ENCODE measurements at places on chromosomes 5 and 9.

GRCh38 chr9:122031776-122032175 is 61.3 kb downstream of the TTLL11 start:
- DNase-seq = no peak

DNA sequence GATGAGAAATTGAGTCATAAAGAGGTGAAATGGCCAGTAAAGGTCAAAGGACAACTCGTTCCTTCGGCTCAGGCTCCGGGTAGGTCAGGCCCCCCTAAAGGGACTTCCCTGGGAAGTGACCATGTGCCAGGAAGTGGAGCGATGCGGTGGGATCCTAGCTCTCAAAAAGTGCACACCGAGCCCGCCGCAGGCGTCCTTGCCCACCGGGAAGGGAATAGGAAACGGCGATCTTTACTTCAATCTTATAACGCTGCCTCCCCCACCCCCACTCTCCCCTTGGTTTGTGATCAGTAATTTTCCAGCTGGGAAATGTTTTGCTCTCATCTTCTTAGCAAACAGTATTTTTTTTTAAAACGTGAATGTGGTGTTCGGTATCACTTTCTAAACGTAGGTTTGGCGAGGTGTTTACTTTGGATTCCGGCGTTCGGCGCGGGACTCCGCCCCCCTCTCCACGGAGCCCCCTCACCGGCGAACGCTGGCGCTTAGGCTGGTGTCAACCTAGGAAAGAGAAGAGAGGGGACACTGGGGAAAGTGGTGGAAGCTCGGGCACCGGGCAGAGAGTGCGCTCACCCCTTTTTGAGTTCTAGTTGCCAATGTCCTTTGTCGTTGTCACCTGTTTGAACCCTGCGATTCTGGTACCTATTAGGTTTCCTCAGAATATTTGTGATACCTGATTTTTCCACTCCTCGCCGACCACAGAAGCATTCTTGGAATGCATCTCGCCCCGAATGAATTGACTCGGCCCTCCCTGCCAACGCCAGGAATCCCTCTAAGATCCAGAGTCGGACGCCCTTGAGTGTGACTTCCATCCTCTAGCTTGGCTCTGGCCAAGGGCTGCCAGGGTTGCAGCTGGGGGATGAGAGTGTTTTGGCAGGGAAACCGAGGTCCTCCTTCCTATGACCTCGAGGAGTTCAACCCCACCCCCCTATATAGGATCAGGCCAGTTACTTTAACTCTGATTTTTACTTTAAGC is 1.8 kb upstream of the KLF4 start:
- no peak for DNase-seq

DNA sequence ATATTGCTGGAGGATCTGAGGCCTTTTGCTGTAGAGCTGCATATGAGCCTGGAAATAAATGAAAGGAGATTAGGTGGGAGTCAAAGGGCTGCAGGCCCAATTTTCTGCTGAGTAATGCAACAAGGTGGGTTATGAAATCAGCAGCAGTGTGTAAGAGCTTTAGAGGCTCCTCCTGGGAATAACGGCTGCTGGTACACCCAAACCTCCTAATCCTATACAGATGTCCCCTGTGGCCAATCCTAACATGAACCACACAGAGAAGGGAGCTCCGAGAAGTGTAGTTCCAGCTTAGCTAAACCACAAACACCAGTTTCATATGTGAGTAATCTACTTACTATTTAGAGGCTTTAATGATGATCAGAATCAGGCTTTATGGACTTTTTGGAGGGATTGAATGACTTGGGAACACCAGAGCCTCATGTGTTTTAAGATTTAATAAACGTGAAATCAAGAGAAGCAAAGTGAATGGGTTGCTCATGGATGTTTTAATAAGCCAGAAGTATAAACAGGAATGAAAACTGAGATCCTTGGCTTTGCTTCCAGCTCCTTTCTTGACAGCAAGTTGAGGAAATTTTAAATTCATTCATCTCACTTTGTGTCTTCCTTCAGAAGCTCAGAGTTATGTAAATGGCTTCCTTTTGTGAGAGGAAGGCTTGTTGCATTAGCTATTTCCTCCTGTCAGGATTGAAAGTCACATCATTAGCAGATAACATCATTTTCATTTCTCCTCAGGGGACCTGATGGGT is 437.5 kb downstream of the TMEM232 start:
- no peak for DNase-seq

GRCh38 chr5:96300976-96301375 is 132.1 kb downstream of the PCSK1 start:
- DNase-seq = no peak

DNA sequence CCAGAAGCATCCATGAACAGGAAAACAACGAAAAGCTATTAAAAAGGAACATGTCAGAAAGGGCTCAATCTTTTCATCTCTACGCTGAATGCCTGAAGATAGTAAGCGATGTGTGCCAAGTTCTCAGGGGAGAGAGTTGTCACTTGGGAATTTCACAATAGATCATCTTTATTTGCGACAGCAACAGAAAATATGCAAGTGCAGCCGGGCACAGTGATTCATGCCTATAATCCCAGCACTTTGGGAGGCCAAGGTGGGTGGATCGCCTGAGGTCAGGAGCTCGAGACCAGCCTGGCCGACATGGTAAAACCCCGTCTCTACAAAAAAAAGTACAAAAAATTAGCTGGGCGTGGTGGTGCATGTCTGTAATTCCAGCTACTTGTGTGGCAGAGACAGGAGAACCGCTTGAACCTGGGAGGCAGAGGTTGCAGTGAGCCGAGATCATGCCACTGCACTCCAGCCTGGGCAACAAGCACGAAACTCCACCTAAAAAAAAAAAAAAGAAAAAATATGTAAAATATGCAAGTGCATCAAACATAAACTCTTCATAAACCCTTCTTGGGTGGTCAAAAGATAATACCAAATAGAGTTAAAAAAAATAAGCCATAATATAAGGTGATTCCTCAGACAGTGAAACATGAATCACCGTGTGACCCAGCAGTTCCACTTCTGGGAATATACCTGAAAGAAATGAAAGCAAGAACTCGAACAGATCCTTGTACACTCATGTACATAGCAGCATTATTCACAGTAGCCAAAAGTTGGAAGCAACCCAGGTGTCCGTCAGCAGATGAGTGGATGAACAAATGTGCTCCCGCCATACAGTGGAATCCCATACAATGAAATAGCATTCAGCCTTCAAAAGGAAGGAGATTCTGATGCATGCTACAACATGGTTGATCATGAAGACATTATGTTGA is 16.2 kb downstream of the SFXN1 start:
- no peak for DNase-seq

GRCh38 chr9:109274884-109275730 is 45.8 kb downstream of the EPB41L4B start:
- DNase-seq = peak; percentile 75

DNA sequence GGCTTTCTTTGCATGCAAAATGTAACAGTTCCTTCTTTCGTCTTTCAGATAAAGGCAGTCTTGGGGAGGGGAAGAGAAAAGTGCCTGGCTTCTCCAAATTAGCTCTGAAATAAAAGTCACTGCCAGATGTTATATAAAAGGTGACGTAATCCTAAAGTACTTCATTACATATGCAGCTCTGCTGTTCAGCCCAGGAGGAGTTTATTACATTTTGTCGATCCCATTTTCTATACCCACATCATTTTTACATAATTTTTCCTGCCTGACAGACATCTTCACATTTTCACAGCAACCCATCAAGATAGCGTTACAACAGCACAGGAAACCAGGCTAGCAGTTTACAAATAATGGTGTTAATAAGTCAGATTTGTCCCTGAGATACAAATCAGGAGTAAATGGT is 86.7 kb upstream of the SLC30A5 start:
- peak; percentile 2 for DNase-seq

DNA sequence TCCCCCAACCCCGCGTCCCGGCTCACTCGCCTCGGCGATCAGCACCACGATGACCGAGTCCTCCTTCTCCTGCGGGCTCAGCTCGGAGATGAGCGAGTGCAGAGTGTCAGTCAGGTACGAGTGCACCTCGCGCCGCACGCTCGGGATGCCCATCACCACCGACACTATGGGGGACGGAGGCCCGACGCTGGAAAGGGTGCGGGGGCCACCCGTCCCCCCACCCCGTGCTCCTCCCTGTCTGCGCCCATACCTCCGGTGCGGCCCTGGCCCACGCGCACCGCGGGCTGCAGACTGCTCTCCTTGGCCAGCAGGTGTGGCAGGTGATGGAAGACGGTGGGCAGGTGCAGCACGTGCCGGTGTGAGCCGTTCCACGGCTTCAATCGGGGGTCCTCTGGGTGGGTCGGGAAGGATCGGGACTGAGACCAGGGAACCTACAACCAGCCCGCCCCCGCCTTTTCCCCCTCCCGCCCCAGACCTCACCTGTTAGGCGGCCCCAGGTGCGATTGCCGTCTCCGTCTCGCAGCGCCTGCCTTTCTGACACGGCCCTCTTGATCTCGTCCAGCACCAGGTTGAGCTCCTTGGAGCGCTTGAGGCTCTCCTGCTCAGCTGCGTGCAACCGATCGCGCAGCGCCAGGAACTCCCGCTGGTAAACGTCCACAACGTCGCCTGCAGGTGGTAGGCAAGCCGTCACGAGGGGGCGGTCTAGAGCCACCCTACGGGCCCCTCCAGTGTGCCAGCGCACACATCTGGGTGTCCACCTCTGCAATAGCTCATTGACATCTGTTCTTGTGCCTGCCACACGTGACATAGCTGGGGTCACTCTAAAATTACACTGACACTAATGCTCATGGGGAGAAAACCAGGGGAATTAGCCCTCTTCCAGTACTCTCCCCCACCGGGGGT is 5.1 kb downstream of the MGAT4B start:
- DNase-seq = peak; percentile 21

DNA sequence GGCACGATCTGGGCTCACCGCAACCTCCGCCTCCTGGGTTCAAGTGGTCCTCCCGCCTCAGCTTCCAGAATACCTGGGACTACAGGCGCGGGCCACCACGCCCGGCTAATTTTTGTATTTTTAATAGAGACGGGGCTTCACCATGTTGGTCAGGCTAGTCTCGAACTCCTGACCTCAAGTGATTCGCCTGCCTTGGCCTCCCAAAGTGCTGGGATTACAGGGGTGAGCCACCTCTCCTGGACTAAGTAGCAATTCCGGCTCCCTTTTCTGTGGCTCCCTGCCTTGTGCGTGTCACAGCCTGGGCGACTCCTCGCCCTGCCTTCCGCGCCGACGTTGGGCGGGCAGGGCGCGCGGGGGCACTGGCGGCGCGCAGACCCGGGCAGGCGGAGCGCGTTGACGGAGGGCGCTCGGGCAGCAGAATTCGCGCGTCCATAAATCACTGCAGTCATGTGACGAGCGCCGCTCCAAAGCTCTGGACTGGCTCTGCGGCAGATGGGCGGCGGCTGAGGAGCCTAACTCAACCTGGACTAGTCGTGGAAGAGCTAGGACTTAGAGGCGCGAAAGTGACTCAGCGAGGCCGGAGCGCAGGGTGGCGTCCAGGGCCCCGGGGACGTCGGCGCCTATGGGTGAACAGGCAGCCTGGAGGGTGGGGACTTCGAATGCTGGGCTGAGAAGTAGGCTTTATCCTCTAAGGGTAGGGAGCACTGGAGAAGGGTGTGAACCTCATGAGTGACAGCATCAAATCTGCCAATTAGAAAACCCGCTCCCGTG is 1.4 kb upstream of the CIZ1 start:
- no peak for DNase-seq

GRCh38 chr9:22483528-22484070 is 37.0 kb downstream of the DMRTA1 start:
- DNase-seq = no peak

- no peak for DNase-seq
These were observed 132.5 kb upstream of the ADRA1B start for GRCh38 chr5:159783726-159784247.

GRCh38 chr9:79719021-79719420 is 147.3 kb downstream of the TLE4 start:
- no peak for DNase-seq

DNA sequence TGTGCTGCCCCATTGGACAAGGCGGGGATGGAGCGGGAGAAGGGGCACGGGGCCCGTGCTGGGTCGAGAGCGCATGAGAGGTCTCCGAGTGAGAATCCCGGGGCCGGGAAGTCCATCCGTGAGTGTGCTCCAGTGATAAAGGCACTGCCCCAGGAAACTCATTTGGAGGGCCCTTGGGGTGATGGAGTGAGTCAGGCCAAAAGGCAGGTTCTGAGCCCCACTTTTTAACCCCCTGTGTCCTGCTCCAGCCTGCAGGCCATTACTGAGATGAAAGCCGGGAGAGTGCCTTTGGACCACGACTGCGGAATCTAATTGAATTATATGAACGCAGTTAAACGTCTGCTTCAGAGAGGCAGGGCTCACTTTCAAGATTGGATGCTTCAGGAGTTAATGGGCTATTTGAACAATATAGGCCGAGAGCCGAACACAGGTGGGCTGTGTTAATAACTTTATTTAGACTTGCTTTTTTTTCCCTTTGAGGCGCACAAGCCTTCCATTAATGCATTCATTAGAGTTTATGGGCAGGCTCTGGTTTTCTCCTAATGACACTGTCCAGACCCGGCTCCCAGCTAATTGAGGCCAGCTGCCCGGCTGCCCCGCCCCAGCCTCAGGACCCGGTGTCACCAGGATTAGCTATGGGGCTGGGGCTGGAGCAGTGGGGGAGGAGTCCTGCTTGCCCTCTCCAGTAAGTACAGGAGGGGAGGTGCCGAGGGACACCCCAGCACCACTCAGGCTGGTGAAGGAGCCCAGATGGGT is 79.1 kb upstream of the LMX1B start:
- DNase-seq = no peak

GRCh38 chr5:98248949-98249348 is 524.5 kb upstream of the RGMB start:
- no peak for DNase-seq

DNA sequence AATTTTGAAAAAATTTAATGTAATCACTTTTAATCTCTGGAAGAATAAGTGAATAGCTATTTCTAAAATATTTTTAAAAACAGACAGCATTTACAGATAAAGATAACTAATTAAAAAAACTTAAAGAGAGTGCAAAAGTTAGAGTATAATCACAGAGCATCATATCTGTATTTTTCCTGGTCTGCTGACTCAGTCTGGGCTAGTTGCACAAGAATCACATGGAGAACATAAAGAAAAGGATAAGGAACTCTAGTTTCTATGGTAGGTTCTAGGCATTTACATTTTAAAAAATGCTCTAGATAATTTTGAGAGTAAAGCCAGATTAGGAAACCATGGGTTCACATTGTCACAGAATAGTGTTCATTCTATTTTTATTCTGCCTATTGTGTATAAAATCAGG is 347.4 kb downstream of the PSAT1 start:
- no peak for DNase-seq

DNA sequence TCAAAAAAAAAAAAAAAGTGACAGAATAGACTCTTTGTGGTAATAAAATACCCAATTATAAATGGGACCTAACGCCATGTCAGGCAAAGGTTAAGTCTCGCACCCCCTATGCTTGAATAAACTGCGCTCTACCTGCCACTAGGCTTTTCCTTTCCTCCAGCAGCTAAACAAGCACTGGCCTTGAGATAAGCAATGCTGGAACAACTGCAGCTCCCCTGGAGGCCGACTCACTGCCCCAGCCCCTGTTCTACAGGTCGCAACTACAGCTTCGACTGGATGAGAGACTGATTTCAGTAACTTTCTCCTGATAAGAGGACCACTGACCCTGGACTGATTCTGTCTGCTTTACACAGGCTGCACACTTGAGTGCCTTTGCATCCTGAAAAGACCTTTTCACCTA is 210.2 kb downstream of the HSPA4 start:
- DNase-seq = no peak
